Activated T-cell treated with anti-CD3 and anti-CD28 coated beads for 24 hours (primary cell): ENCODE measurements at places on chromosomes 5 and 9.

GRCh38 chr9:105244734-105245028 is 230 bp downstream of the SLC44A1 start:
- no peak for DNase-seq

DNA sequence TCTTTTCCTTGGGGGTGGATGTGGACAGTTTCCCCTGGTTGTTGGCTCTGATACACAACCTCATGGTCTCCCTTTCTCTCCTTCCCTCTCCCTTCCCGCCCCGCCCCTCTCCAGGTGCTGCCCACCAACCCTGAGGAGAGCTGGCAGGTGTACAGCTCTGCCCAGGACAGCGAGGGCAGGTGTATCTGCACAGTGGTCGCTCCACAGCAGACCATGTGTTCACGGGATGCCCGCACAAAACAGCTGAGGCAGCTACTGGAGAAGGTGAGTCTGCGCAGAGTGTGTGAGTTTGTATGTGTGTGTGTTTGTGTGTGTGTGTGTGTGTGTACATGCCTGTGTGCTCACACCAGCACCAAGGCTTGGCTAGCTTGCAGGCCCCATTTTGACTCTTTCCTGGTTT is 2.6 kb downstream of the OLFM1 start:
- no peak for DNase-seq

DNA sequence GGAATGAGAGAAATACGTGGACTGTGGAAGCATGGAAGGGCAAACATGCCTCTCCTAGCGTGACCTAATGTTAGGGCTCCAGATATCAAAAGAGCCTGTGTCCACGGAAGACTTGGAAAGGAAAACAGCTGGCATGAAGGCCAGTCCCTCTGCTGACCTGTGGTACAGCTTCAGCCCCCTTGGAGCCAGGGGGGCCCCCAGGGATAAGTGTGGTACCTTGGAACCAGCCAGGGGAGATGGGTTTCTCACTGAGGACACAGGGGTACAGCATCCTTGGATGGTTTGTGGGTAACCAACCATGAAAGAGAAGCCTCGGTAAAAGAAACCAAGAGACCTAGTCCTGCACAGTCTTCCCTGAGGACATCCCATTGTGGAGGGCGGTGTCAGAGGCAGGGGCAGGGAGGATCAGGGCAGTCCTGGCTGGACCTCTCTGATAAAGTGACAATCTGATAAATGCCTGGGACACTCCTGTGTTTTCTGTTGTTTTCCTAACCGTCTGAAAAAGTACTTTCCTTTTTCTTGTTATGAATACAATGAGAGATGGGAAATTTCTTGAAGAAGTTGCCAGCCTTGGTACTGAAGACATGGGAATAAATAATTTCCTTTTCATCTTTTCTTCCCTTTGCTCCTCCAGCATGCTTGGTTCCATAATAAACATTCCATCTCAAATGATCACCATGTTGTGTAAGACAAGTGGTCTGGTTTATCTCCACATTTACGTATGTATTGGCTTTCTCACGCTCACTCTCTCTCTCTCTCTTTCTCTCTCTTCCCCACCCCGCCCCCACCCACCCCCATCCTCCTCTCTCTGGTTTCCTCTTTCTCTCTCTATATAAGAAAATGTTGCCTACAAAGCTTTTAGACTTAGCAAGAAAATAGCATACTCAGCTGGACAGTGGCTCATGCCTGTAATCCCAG is 102.1 kb downstream of the SUSD1 start:
- DNase-seq: no peak

DNA sequence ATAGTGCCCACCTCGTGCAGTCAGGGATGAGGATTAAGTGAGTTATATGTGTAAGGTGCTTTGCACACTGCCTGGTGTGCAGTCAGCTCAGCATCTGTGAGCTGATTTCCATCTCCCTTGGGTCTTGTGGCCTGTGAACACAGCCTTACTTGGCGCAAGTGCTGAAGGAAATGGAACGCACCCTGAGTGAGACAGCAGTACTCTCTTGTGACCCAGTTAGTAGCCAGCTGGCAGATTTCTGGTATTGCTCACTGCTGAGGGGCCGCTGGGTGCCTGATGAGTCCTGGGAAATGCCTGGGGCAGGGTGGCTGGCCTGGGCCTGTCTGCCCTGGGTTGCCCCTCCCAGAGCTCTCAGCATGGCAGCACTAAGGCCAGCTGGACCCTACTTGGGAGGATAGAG is 90.9 kb upstream of the BOD1 start:
- no peak for DNase-seq

DNA sequence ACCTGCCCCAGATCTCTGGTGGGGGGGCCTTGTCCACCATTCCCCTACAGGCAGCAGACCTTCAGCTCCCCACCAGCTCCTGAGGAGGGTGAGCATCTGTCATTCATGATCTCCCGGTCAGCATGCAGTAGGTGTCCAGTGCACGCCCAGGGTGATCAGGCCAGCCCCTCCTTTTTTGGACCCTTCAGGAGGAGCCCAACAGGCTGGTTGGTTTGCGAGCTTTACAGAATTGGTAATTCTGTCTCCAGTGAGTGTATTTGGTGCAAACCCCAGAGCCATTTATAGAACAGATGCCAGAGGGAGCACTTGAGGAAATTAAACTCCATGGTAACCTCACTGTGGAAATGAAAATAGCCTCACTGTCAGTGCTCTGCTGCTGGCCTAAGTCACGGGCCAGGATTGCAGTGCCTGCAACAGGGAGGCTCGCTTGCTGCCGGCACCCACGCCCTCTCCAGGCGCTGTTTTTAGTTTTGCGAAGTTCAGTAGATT is 23.4 kb downstream of the WNK2 start:
- DNase-seq: no peak

DNA sequence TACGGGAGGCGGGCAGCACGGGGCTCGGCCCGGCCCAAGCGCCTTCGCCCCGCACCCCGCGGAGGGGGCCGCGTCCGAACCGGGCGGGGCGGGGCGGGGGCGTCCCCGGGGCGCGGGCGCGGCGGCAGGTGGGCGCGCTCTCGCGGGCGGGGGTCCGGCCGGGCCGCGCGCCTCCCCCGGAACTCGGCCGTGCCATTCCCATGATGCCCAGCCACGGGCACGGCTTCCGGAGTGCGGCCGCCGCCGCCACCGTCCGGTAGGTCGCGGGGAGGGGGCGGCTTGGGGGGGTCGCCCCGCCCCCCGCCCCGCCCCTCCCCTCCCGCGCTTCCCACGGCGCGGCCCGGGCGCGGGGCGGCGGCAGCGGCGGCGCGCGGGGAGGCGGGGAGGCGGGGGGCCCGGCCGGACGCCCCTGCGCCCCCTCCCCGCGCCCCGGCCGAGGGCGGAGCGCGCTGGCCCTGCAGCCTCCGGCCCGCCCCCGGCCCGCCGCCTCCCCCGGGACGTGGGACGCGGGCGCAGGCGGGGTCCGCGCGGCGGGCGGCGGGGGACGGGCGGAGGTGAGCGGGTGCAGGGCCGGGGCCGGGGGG is at the start of gene PPP1R26:
PPP1R26 (plus strand) TSS at position 314 of the 584 bp plus-strand sequence. CDS start 4,729 bp downstream, outside the sequence.
- no peak for DNase-seq

DNA sequence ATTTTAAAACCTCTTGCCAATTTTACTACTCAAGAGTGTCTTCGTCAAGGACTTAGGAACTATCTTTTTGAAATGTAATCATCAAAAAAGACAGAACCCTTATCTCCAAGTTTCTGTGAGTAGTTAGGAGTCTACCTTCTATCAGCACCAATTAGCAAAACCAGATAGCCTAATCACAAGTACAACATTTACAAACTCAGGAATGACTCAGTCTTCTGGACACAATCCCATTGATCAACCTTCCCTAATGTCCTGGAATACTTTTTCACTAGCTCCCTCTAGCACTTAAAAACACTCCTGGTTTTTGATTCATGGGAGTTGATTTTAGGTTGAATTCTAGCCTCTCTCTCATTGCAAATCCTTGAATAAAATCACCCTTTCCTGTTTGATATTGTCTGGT is 680.7 kb downstream of the PRR16 start:
- DNase-seq: no peak

DNA sequence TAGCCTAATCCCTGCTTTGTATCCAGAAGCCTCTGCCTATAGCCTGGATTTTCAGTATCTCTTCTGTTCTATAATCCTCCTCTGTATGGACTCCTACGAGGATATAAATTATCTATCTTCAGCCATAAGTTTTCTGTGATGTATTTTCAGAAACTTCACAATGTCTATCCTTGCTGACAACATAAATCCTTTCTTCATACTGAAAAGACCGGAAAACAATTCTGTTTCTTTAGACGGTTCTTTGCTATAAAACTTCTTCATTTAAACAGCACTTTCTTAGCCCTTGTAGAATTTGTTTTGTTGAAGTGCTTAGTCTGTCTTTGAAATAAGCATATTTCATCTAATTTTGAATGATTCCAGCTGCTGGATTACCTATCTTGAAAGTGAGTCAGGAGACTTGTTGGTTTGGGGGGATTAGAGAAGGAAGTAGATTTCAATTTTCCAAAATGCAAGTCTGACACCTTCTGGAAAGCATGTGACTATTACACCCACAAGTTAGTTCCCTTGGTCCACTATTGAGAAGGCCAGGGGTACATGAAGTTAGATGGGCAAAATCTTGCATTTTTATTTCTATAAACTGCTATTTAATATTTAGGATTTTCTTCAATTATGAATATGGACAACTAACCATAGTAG is 96.3 kb upstream of the RANBP3L start:
- no peak for DNase-seq

DNA sequence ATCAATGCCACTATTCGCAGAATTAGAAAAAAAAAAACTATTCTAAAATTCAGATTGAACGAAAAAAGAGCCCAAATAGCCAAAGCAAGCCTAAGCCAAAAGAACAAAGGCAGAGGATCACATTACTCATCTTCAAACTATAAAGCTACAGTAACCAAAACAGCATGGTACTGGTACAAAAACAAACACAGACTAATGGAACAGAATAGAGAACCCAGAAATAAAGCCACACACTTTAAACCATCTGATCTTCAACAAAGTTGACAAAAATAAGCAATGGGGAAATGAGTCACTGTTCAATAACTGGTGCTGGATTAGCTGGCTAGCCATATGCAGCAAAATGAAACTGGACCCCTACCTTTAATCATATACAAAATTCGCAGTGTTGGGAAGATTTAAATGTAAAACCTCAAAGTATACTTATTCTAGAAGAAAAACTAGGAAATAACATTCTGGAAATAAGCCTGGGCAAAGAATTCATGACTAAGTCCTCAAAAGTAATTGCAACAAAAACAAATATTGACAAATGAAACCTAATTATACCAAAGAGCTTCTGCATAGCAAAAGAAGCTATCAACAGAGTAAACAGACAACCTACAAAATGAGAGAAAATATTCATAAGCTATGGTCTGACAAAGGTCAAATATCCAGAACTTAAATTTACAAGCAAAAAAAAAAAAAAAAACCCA is 153.7 kb downstream of the NDUFS4 start:
- no peak for DNase-seq

DNA sequence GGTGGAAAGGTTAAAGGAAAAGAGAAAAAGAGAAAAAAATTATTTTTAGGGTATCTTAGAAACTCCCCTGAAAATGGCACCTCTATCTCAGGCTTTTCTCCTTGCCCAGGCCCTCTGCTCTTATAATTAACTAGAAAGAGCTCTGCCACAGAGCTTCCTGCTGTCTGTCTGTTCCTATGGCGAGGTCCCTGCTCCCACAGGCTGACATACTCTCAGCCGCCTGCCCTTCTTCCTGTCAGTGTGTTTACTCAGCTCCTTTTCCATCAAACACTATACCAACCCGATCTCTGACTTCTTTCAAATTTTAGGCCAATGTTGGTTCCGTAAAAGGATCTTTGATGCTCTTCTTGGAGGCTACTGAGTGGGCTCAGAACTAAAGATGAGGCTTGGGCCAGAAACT is 482.6 kb downstream of the DMAC1 start:
- no peak for DNase-seq

DNA sequence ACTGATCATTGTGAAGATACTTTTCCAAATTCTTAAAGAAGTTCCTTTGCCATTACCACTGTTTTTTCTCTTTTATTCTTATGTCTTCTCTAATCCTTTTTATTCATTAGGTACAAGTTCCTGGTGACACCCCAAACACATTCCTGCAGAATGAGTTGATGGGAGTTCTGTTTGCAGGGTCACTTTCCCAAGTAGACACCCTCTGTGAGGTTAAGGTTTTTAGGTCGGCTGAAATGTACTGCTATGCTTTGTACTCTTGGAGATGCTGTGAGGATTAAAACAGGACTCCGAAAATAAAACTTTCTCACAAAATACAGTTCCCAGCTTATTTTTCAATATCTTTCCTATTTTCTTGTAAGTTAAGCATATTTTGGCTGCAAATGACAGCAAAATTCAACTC is 143.3 kb upstream of the TLE4 start:
- DNase-seq: no peak

DNA sequence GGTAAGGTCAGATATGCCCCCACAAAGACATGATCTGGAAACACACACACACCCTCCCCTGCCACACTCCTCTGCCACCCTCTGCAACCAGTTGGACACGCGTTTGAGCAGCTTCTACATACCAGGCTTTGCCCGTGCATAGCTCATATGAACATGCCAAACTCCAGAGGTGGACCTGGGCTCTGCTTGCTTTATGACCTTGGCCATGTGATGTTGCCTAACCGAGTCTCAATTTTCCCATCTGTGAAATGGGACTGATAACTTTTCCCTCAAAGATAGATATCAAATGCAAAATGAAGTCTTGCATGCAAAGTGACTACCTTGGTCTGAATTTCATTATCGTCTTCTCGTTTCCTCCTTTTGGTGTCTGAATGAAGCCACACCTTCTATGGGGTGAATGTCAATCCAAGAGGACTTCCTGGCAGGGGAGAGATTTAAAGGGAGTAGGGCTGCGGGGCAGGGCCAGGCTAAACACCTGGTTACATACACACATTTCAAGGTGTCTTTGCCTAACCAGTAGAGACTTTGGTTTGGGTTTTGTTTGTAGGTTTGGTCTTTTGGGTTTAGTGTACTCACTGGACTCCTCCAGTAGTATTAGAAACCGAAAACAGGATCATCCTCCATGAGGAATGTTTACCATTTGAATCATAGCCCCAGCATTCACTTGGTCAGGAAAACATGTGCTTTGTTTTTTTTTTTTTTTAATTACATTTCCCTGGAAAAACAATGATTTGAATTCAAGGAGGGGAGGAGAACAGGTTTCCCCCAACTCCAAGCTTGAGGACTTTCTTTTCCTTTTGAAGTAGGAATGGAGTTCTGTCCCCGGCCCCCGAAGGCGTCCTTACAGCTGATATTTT is 63.2 kb downstream of the COL27A1 start:
- DNase-seq: no peak

- DNase-seq: no peak
Measured at GRCh38 chr5:76487821-76488220, 84.7 kb downstream of the IQGAP2 start.

GRCh38 chr9:98609646-98610045 is 99.1 kb downstream of the GABBR2 start:
- no peak for DNase-seq

- DNase-seq: no peak
Measured at GRCh38 chr9:9747787-9748186, 865.0 kb downstream of the PTPRD start.
